NCI-H1417 (cell line): ENCODE measurements at places on chromosomes 16 and 17.

DNA sequence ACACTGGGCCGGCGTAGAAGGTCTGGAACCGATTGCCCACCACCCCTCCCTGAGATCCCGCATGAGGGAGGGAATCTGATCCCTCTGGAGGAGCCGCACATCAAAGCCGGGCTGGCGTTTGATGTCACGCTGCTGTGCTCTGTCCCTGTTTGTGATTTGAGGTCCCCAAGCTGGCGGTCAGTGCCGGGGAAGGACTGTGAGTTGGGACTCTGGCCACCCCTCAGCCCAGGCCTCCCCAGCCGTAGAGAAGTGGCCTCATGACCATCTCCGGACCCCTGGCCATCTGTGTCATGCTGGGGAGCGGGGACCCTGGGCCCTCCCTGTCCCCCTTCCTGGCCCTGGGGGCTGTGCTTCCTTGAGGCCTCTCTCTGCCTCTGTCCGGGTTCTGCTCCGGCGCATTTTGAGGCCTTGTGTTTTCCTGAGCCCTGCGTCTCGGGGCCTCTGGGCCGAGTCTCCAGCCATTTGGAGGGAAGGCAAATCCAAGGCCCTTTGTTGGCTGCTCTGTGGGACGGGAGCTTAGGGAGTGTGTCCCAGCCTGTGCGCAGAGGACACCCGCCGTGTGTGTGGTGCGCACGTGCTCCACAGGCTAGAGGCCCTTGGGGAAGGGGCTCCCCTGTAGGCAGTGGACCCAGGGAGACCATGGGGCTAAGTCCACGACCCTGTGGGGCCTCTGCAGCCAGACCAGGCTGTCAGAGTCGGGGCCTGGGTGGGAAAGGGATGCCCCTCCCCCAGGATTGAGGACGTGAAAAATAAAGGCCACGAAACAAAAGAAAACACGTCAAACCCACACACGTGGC, 15.1 kb downstream of the ASPSCR1 start:
- DNase-seq = no peak

- no peak for DNase-seq
Measured at GRCh38 chr17:57445772-57446472, 189.6 kb downstream of the MSI2 start.

- DNase-seq = no peak
Measured at GRCh38 chr16:21208446-21209230, 2.7 kb downstream of the ZP2 start.

DNA sequence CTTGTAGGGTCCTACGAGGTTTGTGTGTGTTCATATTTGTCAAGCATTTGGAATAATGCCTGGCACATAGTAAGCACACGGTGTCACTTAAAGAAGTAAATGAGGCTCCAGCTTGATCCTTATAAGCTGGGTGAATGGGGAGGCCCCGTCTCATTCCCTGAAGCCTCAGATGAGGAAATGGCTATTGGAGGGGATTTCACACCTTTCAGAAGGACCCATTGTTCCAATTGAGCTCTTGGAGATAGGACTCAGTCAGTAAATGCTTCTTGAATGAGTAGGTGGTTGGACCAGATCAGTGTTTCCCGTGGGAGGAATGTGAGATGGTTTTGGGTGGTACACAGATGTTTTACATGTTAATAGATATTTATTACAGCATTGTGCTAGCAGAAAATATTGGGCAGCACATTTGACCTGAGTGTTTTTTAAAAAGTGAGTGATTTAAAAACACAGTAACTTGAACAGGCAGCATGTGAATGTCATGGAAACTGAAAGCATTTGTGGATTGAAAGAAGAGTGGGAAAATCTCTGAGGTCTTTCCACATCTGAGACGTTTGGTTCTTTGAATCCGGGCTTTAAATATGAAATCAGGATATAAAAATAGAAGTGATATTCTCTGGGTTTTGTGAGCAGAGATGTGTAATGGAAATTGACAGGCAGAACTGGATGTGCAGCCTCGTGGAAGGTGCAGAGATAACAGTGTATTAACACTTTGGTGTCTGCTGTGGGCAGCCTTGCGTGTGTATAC, 36.4 kb upstream of the ARHGAP17 start:
- no peak for DNase-seq

GRCh38 chr17:76078860-76079534, at the start of gene ZACN:
Gene ZACN, plus strand, starts transcription at chr17:76079182. Its CDS starts 83 bp downstream, at chr17:76079265.
- DNase-seq = peak; percentile 67

DNA sequence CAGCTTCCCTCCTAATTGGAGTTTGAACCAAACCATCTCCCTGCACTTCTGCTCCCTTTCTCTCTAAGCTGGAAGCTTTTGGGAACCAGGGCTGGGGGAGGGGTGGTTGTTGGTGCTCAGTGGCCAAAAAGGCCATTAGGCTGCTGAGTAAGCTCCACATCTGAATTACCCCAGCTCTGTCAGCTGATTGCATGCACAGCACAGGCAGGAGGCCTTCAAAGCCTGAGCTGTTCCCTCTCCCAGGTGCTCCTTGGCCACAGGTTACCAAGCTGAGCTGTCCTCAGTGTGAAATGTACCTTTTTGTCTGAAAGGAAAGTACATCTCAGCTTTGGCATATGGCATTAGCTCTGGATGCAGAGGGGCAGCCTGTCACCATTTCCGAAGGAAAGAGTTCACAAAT, 6.2 kb upstream of the TBKBP1 start:
- no peak for DNase-seq

GRCh38 chr16:11016993-11017392, 72.6 kb downstream of the CLEC16A start:
- peak; percentile 38 for DNase-seq

DNA sequence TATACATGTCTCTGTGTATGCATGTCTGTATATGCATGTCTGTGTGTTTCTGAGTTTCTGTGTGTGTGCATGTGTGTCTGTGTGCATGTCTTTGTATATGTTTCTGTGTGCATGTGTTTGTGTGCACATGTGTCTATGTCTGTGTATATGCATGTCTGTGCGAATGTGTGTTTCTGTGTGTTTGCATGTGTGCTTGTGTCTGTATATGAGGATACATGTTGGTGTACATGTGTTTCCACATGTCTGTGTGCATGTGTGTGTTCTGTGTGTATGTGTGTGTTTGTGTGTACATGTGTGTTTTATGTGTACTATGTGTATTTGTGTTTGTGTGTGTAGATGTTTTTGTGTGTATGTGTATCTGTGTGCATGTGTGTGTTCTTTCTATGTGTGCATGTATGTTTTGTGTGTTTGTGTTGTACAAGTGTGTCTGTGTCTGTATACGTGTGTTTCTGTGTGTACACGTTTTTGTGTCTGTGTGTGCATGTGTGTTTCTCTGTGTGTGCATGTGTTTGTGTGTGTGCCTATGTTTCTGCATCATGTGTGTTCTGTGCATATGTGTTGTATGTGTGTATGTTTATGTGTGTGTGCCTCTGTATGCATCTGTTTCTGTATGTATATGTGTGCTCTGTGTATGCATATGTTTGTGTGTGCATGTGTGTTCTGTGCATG, 8.9 kb upstream of the RAB37 start:
- no peak for DNase-seq

DNA sequence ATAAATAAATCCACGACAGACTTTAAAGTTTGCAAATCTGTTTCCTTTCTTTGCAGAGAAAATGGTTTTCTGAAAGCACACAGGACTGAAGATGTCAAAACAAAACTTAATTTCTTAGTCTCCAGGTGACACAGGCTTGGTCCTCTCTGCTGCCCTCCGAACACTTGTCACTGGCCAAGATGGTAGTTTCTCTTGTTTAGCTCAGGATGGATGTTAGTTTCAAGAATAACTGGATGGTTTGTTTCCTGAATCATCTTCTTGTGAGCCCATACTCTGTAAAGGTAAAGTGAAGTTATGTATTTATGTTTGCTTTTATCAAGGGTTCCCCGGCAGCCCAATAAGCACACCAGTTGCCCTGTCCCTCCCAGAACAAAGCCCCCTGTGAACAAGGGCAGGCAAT, 9.9 kb upstream of the FLCN start:
- no peak for DNase-seq

- peak; percentile 51 for DNase-seq
Measured at GRCh38 chr17:71935341-71935740, 185.5 kb upstream of the SOX9 start.

DNA sequence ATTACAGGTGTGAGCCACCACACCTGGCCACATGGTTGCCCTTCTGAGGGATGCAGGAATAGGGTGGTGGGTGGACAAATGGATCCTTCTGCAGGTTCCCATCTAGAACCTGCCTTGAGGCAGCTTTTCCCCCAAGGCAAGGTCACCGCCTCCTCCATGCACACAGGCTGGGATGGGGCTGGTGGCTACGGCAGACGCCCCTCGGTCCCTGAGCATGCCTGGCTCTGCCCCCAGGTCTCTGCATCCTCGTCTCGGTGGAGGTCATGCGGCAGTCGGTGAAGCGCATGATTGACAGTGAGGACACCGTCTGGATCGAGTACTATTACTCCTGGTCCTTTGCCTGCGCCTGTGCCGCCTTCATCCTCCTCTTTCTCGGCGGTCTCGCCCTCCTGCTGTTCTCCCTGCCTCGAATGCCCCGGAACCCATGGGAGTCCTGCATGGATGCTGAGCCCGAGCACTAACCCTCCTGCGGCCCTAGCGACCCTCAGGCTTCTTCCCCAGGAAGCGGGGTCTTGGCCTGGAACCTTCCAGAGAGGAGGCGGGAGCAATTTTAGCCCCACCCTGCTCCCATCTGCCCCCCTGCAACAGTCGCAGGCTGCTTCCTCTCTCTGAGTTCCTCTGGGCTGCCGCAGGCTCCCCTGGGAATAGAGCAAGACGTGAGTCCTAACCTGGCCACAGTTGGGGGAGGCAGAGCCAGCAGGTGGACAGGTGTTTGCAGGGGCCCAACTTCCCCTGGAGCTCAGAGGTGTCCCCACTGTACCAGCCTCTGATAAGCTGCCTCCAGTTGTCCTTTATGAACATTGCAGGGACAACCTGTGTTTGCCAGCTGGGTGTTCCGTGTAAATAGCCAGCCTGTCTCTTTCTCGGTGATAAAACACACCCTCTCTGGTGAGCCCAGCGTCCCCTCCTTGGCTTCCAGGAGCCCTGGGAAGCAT, 11.7 kb downstream of the CACNG1 start:
- no peak for DNase-seq

- DNase-seq = no peak
Measured at GRCh38 chr17:42453439-42453838, 5.2 kb upstream of the ATP6V0A1 start.

GRCh38 chr17:81019563-81020442, 15.1 kb upstream of the BAIAP2 start:
- DNase-seq = no peak

GRCh38 chr17:38798614-38799500, 499 bp downstream of the PIP4K2B start:
- DNase-seq = peak; percentile 66

DNA sequence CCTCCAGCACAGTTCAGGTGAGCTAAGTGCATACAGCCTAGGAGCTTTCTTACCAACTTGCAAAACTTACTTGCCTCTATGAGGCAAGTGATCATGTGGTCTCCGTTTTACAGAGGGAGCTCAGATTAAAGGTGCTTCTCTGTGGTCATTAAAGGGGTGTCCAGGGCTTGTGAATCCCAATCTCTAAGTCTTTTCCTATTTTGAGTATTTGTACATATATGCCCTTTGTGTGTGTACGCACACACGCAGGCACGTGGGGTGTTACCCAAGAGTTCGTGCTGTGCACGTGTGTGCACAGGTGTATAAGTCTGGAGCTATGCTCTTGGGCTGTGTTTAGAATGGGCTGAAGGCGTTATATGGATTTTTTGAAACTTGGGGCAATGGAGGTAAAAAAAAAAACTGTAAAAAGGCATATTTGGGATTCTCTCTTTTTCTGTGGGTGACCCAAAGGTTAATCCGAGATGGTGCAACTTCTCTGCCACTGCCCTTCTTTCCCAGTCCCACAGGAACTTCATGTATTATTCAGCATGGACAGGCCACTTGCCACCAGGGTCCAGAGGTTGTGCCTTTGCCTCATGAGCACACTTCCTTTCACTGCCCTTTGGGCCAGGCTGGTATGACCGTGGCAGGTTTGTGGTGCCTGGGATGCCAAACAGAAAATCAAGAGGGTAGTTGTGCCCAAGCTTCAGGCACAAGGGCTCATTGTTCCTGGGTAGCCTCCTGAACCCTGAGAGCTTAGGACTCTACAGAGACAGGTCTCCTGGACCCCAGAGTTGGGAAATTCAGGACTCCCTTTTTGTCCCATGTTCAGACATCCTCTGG, 1.5 kb downstream of the ABCC3 start:
- no peak for DNase-seq

DNA sequence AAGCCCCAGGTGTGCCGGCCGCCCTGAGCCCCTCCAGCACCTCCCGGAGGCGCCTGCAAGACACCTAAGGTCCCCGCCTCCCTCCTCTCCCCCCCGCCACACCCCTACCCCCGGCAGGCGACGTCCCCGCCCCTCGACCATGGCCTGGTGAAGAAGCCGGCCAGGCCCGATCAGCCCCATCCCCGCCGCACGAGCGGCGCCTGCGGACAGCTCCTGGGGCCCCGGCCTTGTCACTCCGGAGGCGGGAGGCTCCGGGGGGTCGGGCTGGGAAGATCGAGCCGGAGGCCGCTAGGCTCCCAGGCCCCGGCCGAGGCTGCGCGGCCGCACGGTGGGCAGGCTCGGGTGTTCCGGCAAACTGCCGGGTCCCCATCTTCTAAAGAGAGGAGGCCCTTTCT, 405 bp upstream of the ACE start:
- peak; percentile 86 for DNase-seq

DNA sequence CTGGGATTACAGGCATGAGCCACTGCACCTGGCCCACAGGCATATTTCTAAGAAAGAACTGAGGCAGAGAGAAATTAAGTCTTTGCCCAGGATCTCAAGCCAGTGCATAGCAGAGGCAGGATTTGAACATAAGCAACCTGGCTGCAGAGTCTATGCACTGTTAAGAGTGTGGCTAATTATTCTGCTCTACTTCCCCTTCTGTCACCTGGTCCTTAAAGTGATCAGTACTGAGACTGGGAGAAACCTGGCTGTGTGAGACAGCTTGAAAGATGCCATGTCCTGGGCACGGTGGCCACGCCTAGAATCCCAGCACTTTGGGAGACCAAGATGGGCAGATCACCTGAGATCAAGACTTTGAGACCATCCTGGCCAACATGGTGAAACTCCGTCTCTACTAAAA, 58.1 kb downstream of the IQCK start:
- DNase-seq = no peak

GRCh38 chr16:17963185-17963836, 373.2 kb downstream of the NPIPA8 start:
- DNase-seq = no peak

GRCh38 chr17:35341411-35341992, 31.9 kb downstream of the SLFN11 start:
- no peak for DNase-seq
